ENCODE measurements at places on chromosomes 4 and X. TPM values are rescaled to one million over a fixed set of nuclear protein-coding genes. Genes with fewer than 3 reads are reported as not detected.

DNA sequence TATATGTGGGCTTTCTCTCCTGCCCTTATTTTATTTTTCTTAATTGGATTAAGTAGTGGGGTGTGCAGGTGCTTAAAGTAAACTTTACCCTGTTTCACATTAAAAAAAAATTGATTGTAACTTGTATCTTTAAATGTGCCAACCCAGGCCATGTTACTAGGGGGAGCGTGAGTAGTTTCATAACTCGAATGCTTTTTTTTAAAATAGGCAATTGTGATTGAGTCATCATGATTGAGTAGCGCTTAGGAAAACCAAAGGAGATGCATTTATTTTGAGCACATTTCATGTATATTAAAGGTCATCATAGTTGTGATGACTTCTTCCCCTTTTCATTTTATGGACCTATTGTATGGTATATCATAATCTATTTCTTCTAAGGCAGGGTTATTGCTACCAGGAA is 32.2 kb downstream of the GPAT3 start:
- no peak for DNase-seq

DNA sequence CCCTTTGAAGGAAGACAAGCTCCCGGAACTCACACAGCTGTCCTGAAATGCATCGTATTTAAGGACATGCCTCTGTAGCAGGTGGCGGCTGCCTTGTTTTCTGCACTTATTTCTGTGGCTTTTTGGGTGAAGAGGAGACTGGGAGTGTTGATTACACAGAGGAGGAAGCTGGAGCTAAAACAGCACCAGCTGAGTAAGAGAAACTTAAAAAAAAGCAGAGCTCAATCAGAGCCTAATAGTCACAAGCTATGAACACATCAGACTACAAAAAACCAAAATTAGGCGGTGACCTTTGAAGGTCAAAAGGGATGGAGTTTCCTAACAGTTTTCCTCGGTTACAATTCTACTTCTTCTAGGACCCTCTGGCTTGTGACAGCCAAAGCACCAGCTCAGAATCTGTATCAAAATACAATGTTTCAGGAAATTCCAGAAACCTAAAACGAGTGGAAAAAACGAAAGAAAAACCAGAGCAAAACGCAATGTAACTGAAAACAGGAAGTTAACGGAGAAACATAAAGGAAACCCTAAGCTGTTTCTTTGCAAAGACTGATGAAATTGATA is 13.5 kb downstream of the PRKX start:
- no peak for DNase-seq

- no peak for DNase-seq
Measured at GRCh38 chrX:43505769-43506168, 150.3 kb upstream of the MAOA start.

GRCh38 chr4:62881901-62882300 is 1527.3 kb downstream of the TECRL start:
- no peak for DNase-seq

- DNase-seq = no peak
Measured at GRCh38 chr4:185036842-185037241, 18.6 kb downstream of the HELT start.

SRPK3 gene
- 9.8 TPM for total RNA-seq

IQSEC2 gene
- total RNA-seq = 9.4 TPM

MAMLD1 gene
- total RNA-seq = 12.8 TPM
